GM12891 (cell line): ENCODE measurements at places on chromosomes 7 and 10.
A peak's percentile ranks its signal among the peaks of the same experiment; 100 is the strongest.

DNA sequence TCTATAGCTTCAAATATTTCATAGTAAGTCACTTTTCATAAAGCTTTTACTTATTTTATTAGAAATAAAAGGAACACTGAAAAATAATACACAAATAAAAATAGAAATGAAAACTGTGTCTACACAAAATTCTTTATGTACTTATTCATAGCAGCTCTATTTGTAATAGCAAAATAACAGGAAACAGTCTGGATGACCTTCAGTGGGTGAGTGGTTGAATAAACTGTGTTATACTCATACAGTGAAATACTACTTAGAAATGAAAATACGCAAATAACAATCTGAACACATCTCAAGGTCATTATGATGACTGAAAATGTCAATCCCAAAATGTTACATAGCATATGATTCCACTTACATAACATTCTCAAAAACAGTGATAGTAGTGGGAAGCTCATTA lies 138.7 kb upstream of the PCLO start:
- DNase-seq, result no peak

GRCh38 chr10:31101123-31101522 lies 69.5 kb upstream of the ZNF438 start:
- DNase-seq, result no peak

- DNase-seq, result no peak
Observed at GRCh38 chr7:118590107-118590506, 365.6 kb downstream of the ANKRD7 start.

DNA sequence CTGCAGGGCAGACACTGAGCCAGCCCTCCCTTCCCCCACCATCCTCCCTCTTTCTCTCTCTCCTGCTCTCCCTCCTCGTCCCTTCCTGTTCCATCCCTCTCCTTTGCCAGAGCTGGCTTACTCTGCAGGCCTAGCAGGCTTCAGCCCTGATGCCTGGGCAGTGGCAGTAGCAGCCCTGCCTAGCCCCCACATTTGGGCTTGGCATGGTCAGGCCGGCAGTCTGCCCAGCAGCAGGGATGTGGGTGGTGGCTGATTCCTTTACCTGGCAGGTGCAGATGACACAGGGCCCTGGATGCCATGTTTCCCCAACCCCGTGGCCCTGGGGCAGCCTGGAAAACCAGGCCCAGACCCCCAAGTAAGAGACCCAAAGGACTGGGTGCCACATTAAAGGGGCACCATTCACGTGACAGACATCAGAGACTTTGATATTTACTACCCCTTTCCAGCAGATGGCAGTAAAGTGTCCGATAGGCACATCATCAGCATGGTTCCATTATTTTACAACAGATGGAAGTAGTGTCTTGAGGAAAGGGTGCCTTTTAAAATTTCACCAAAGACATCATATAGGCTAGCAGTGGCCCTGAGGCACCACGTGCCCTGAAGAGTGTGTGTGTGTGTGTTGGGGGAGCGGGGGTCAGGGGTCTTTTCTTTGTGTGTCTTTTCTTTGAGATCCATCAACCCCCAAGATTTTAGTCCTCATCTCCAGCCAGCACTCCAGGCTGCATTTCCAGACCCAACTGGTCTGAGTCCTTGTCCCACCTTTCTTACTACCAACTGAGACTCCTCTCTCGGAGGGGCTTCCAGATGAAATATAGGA lies 5.9 kb downstream of the KCP start:
- DNase-seq, result peak; percentile 70

DNA sequence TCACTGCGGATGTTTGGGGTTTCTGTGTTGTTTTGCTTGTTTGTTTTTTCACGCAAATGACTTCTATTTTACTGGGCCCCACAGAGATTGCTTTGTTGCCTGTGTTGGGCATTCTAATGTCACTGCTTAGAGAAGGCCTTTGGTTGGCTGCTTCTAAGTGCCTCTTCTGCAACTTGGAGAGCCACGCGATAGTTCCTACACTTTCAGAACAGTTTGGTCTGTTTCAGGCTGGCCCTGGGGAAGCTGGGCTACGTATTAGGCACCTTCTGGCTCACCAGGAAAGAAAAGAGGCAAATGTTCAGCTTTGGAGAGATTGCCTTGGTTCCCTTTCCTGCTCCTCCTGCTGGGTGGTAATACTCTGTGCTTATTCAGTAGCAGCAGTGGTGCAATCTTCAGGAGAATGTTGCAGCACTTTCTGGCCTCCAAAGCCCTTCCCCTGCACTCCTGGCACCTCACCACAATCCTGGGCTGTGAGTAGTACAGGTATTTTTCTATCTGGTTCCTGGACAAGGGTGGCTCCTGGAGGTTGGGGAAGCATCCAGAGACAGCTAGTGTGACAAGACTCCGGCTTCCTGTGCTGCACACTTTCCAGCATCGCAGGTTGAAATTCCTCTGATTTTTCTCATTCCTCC lies 1.2 kb downstream of the ANTXRL start:
- no peak for DNase-seq

- DNase-seq, result no peak
Observed at GRCh38 chr7:68121655-68122054, 1125.0 kb downstream of the TYW1 start.

GRCh38 chr10:83983578-83984255 lies 155.6 kb upstream of the GHITM start:
- DNase-seq, result no peak

GRCh38 chr7:22183522-22184280 lies 173.3 kb downstream of the RAPGEF5 start:
- no peak for DNase-seq

- no peak for DNase-seq
Observed at GRCh38 chr7:153682628-153683027, 369.6 kb upstream of the DPP6 start.

DNA sequence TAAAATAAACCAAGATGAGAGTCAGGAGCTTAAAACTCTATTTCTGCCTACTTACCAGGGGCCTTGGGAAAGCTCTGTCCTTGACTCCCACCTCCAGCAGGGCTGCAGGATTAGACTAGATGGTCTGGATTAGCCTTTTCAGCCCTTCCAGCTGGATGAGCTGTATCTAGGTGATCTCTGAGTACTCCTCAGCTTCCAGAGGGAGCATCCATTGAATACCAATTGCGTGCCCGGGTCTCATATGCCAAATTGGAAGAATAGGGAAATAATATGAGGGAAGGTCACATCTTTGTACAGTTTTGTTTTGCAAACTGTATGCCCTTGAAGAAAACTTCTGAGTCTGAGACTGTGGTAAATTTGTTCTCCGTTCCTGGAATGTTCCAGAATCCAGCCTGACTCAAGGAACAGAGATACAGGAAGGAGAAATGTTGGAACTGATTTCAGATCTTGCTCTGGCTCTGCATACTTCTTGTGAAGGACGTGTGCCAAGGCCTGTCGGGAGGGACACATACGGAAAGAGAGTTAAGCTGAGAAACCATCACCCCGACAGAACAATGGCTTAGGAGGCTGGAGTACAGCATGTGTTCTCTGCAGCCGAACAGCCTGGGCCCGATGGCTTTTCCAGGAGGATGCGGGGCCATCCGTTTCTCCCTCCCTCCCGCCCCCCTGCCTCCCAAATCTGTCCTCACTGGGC lies 44.9 kb downstream of the MINDY4 start:
- DNase-seq, result no peak

GRCh38 chr10:4767033-4767814 lies 58.8 kb upstream of the AKR1E2 start:
- DNase-seq, result no peak

DNA sequence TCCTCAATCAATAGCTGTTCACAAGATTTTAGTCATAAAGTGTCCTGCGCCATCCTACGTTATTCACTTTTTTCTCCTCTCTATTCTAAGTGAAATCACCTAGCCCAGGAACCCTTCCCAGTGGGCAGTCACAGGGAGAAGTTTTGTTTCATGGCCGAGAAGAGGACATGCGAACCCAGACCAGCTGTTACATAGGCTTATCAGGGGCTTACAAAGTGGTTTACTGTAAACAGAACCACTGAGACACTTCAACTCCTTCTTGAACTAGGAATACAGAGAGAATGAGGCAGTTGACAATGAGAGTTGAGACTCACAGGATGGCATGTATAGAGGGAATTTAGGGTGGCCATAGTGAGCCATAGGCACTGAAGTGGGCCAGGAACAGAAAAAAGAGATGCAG lies 246.9 kb upstream of the GLI3 start:
- no peak for DNase-seq

- DNase-seq, result no peak
Observed at GRCh38 chr7:35707422-35707821, 12.5 kb upstream of the HERPUD2 start.

DNA sequence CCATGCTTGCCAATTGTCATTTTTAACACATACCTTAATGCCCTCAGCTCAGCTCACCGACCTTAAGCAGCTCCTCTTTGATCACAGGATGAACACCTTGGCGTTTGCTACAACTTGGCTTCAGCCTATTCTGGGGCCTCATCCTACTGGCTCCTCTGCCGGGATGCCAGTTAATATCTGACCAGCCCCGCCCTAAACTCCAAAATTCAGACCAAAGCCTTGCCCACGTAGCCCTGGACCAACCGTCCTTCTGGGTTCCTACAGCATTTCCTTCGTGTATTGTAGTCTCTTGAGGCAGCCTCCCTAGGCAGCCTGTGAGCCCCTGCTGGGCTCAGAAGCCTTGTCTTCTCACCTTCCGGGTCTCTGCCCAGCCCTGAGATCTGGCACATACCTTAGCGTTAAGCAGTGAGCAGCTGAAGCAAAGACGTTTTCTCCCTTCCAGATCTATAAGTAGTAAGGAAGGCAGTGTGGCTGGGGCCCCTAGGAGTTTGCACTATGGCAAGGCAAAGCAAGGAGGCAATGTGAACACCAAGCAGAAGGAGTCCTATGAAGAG lies 836 bp downstream of the ENO4 start:
- no peak for DNase-seq

DNA sequence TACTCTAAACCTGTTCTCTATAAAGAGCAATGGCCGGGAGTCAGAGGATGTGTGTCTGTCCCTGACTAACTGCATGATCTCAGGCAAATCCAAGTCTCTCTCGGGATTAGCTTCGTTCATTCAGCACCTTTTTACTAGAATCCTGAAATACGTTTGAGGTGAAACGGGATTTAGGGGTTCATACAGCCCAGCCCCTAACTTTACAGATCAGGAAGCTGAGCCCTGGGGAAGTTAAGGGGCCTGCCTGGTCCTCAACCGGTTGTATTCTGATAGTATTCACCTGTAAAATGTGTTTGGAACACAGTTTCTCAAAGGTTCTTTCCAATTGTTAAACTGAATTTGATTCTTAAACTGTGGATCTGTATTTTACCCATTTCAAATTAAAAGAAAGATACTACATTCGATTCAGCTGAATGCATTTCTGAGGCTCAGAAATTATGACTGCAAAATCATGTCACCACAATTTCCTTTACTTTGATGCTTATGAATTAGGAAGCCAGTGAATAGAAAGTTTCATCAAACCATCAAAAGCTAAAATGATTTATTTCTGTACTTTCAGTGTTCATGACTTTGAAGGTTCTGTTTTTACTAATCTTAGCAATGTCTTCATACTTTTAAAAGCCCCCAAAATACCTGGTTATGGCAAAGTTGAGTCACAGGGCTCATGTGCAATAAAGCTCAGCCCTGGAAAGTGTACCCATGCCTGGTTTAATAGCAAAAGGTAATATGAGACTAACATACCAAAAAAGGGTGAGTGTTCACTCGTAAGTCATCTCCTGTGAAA lies 28.9 kb upstream of the EZH2 start:
- DNase-seq, result no peak

- no peak for DNase-seq
Observed at GRCh38 chr7:15086862-15087261, 184.3 kb upstream of the DGKB start.

DNA sequence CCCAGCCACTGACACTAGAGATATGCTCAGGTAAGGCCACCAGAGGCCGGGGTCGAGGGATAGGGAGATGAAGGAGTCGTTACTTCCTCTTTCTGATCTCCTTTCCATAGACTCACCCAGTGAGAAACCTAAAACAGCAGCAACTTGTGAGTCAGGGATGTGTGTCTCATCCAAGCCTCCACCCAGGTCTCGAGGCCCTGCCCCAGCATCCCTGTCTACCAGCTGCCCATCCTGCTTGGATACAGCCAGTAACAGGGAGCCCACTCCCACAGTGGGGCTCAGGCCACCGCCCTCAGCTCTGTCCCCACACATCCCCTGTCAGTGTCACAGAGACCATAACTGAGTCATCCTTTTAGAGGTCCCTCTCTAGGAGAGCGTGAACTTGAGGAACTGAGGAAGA lies 49.6 kb upstream of the CHST15 start:
- no peak for DNase-seq

DNA sequence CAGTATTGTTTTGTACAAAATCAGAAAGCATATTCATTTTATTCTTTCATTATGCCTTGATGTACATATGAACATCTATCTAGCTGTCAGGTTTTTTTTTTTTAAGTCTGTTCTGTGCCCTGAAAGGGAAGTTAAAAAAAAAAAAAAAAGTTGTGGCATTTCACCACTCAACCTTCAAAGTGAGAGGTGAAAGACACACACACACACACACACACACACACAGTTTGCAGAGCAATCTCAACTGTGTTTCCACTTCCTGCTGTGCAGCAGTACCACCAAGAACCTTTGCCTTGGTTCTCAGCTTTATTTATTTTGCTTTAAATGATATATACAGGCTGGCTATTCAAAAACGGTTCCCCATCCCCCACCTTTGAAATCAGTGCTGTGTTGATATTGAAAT lies 955.6 kb downstream of the GATA3 start:
- DNase-seq, result no peak

GRCh38 chr10:72272689-72273409 lies 875 bp upstream of the DDIT4 start:
- peak; percentile 66 for DNase-seq

DNA sequence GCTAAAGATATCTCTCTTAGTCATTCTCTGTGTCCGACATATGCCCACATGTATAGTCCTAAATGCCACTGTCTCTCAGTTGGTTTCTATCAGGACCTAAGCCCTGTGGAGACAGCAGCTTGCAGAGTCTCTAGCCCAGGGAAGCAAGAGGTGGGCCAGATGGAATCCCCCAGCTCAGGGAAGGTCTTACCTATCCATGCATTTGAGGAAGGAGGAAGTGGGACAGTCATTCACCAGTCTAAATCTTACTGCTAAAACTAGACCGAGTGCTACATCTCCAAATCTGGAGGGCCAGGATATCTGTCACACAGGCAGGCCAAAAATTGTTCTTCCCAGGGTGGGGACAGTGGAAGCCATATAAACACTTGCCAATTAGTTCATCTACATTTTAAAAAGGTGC lies 26.4 kb upstream of the HERPUD2 start:
- DNase-seq, result no peak

DNA sequence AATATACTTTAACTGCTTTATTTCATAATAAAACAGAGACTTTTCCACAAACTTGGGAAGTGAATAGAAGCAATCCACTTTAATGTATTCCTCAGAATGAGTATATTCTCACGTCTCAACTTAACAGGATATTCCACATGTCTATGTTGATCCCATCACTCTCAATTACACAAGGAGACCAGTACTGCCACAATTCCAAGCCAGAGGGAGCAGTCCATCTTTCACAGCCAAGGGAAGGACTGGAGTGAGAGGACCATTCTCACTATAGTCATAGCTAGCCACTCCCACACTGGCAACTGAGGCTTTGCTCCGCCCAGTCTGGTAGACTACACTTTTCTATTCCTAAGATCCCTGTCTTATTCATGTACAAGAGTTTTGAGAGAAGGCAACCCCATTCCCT lies 553.9 kb downstream of the CNTNAP2 start:
- DNase-seq, result no peak

- no peak for DNase-seq
Observed at GRCh38 chr7:7851381-7851780, 117.2 kb upstream of the GLCCI1 start.
